ENCODE measurements at places on chromosomes 5 and 9.

DNA sequence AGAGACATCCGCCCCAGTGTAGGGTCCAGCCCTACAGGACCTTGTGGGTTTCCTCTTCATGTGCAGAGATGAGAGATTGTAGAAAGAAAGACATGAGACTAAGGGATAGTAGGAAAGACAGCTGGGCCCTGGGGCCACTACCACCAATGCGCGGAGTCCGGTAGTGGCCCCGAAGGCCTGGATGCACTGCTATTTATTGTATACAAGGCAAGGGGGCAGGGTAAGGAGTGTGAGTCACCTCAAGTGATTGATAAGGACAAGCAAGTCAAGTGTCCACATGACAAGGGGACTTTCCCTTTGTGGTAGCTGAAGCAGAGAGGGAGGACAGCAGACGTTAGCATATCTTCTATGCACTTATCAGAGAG, 6.2 kb upstream of the TMEM141 start:
- no peak for DNase-seq

DNA sequence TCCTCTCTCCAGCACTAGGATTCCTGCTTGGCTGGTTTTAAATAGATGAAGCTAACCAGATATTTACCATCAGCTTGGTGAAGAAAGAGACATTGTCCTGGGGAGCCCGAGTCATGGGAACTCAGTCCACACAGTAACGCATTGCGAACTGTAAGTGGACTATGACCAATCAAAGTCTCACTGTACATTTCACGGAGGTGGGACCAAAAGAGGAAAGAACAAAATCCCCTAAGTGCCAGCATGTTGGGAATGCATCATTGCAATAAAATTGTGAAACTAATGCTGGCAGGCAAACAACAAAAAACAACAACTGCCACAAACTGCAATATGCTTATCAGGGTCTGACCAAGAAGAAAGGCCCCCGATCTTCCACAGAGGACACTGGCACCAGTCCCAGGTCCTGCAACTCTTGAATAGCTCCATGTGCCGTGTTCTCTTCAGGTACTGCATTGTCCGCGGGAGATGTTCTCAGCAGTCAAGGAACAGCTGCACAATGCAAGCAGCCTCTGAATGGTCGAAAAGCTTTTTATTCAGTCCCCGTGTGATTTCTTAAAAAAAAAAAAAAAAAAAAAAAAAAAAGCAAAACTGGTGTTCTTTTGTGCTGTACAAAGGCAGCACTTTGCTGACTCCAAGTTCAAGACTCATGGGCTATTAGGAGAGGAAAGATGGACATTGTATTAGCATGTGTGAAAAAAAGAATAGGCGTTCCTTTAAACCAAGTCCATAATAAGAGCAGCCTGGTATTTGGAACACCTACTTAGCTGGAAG, 38.1 kb downstream of the SEMA6A start:
- no peak for DNase-seq

DNA sequence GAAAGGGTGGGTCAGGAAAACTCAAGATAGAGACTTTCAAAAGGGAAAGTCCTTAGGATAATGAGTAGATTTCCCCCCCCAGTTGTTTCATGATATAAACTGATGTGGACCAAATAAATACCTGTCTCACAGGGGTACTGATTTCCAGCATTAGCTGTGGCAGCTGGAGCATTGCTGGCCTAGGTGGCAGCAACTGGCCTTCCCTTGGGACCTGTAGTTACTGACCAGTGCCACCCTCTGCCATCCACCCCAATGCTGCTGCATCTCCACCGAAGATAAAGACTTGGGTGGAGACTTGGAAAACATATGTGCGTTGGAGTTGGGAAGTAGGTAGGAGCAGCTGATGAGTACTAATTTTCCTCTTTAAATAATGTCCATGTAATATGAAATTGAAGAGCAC, 71.8 kb downstream of the SYK start:
- no peak for DNase-seq

GRCh38 chr9:131982671-131983239, 96.9 kb downstream of the MED27 start:
- no peak for DNase-seq

DNA sequence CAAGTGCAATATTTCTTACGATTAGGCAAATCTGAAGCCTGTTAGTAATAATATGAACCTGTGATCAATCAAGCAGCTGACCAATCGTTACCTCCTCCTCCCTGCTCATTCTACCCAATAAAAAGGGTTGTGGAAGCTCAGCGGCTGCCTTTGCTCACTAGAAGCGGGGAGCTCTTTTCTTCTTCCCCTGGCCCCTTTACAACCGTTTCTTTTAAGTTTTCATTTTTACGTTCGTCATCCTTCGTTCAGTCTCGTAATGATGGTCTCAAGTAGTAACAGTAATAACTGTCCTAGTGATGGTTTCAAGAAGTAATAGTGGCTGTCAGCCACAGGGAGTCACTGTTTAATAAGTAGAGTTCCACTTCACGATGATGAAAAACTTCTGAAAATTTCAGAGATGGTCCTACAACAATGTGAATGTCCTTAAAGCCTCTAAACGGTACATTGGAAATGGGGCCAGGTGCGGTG, 6.2 kb downstream of the UGT3A2 start:
- no peak for DNase-seq

DNA sequence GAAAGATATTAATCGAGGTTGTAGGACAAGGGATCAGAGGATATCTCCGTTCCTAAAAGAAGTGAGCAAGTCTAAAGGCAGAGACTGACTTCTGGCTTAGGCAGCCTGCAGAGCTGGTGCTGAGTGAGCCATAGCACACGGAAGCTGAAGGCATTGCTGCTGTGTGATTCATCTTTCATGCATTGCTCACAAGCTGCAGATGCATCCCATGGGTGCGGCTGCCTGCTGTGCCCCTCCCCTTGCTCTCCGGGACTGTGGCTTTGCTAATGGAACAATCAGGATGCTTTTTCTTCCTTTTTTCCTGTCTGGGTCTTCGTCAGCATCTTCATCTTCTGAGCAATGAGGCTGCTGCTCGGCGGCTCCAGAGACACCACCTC, 341.4 kb downstream of the DIRAS2 start:
- DNase-seq = peak; percentile 16

- DNase-seq = no peak
Measured at GRCh38 chr9:112731971-112732370, 14.1 kb upstream of the INIP start.

- no peak for DNase-seq
Measured at GRCh38 chr9:35908504-35909125, 675 bp upstream of the SPAAR start.

DNA sequence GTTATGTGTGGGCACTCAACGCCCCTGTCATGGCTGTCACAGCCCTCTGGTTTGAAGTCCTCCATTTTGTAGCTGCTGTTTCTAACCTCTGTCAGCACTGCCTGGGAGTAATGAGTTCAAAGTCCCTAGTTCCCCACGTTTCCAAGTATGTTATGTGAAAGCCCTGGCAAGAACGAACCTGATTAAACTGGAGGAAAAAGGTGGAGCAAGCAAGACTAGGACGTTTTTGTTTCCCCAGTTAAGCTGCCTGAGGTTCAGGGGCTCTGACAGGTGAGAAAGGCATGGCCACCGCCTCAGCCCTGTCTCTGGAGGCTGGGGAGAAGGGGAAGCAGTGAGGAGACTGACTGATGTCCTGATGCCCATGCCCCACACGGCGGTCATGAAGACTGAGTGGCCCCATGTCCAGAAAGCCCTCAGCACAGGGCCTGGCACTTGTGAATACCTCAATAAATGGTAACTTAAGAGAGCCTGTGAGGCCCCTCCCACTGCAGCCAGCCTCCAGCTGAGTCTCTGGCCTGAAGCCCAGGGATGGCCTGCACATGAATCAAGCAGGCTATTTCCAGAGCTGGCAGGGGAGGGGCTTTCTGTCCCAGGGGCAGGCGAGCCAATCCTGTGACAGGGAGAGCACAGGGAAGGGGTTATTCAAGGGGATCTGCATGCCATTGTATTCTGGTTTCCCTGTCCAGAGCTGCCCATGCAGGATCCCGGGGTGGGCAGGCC, 61.8 kb downstream of the PFDN1 start:
- DNase-seq = peak; percentile 46

- no peak for DNase-seq
Measured at GRCh38 chr9:88754886-88755285, 219.9 kb downstream of the NXNL2 start.

- DNase-seq = no peak
Measured at GRCh38 chr9:137243626-137244485, 2.8 kb downstream of the TUBB4B start.

DNA sequence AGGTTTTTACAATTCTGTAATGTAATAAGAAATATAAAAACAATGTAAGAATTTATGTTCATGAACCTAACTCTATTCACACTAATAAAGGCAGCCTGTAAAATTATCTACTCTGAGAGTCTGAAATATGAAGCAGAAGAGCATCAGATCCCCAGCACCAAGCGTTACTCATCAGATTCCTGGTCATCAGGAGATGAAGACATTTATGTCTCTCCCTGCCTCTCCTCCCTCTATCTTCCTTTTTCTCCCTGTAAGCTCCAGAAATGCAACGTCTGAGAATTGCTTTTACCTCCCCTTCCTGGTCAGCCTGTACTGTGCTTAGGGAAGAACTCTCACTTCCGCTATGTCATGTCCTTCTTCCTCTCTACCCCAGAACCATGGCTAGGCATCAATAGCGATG, 114.4 kb upstream of the SLIT3 start:
- no peak for DNase-seq

DNA sequence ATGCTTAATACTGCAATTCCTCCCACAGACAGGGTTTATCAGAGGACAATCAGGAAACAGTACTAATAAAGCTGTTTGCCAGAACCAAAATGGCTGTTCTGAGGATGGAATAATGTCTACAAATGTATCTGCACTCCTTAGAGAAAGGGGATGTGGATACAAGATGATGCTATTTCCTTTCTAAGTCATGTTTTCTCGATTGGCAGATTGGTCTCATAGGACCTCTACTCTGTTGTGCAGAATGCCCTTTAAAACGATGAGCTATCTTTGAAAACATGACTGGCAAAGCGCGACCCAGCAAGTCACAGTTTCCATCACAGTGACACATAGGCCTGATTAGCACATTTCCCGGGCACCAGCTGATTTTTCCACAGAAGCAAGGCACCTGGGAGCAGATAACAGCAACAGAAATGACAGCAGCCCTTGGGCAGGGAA, 54.0 kb downstream of the AOPEP start:
- DNase-seq = no peak

DNA sequence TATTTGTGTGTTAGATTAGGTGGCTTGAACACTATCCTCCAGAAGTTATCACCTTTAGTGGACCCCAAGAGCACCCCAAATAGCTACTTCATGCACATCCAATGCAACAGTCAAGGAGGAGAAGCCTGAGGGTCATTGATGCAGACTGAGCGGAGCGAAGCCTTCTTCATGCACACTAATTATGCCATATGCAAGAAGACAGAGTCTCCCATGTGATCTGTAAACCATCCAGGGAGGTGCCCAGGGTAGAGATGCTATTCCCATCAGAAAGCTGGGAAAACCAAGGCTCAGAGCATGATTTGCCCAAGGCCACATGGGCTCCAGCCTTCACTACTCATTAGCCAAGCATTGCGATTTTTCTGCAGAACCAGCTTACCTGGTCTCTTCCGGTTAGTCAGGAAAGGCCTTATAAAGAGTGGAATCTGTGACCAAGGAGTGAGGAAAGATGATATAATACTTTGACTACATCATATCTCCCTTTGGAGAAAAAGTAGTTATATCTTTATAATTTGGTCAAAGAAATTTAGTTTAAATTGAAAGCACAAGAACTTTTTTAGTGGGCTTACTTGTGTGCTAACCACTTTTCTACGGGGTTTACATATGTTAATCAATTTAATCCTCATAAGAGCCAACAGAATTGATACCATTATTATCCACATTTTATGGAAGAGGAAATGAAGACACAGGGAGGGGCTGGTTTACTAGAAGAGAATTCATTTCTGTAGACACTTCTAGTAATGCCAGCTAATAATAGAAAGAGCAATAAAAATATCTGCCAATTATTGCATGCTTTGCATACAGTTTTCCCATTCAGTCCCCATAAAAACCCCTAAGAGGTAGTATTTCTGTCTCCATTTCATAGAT, 220.0 kb downstream of the ESM1 start:
- DNase-seq = no peak

GRCh38 chr5:173328844-173329490, 753 bp upstream of the STC2 start:
- peak; percentile 49 for DNase-seq

DNA sequence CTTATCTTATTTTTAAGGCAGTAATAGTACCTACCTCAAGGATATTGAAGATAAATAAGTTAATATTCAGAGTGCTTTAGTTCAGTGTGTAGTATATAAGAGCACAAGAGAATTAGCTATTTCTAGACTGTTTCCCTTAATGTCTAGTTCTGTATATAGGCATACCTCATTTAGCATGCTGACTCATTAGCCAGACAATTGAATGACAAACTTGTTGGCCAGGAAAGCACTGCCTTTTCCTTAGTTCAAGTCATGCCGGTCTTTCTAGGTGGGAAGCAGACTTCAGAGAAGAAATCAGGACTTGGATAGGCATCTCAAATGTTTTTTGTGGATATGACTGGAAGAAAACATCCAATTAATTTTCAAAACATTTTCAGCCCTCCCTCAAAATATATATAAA, 3.2 kb upstream of the FBXO4 start:
- DNase-seq = no peak

DNA sequence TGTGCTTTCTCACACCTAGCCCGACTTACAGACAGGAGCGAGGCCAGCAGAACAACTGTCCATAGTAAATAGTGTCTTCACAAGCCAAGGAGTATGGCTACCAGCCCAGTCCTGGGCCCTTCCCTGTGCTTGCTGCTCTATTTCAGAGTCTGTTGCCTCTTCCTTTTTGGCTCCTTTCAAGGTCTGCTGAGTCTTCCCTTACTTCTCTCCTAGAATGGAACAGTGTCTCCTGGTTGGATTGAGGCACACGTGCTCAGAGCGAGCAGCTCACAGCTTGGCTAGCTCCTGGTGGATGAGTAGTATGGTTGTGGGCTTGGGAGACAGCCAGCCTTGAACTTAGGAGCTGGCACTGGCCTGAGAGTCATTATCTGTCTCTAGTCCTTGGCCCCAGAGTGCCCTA, 72.8 kb downstream of the TLE4 start:
- no peak for DNase-seq

GRCh38 chr5:163789870-163790269, 284.5 kb downstream of the MAT2B start:
- no peak for DNase-seq

DNA sequence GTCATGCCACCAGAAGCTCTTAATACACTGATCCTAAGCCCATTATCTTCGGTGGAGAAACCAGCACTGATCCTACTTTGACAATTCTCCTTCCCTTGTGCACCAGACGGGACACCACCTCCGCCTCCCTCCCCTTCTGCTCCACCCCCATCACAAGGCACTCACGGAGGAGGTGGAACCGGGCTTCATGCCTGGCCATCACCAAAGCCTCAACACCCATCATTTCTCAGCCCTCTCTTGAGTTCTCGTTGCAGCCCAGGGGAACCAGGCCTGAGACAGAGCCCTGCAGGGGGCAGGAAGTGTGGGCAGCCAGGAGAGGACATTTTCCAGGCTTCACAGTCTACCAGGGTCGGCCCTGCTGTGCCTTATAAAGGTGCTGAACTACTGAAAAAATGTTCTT, 160.5 kb downstream of the GOLPH3 start:
- no peak for DNase-seq

DNA sequence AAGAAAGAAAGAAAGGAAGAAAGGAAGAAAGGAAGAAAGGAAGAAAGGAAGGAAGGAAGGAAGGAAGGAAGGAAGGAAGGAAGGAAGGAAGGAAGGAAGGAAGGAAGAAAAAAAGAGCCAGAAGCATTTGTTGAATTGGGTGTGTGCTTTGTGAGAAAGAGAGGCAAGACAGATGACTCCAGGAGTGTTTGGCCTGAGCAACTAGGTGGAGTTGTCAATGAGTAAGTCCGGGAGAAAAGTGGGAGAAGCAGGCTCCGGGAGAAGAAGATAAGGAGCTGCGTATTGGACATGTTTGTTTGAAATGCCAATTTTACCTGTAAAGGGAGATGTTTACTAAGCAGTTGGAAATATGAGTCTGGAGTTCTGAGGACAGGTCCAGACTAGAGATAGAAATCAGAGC, 15.1 kb upstream of the GCNT1 start:
- DNase-seq = no peak
